Esophagus squamous epithelium (tissue), 5 donors: ENCODE measurements at places on chromosomes 13 and 19.

DNA sequence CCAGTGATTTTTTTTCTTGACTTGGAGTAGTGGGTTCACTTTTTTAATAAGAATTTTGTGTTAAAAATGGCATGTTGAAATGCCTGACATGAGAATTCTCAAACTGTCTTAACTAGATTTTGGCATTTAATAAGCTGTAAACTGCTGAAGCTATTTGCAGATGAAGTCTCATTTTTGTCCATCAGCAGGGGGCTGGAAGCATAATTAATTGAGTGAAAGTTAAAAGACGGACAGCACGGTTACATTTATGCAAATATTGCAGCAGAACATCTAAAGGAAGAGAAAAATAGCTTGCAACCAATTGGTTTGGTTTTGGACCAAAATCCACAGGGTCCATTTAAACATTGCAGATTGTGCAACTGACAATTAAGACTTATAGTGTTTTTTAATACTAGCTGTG lies 837.3 kb upstream of the KLHL1 start:
- DNase-seq, result no peak

DNA sequence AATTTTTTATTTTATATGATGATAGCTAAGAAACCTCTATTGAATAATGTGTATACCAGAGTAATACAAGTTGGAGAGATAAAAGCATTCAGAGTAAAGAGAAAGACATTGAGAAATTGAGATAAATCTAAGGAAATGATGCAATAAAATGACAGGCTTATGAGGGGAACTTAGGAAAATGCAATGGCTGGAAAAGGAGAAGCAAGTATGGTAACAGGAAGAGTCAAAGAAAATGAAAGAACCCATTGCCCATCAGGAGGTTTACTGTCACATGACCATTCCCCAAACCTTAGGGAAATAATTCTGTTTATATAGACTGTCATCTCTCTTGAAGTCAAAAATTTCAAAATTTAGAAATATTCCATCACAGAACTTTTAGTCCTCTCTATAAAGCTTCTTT lies 808.0 kb upstream of the PRR20A start:
- DNase-seq, result no peak

DNA sequence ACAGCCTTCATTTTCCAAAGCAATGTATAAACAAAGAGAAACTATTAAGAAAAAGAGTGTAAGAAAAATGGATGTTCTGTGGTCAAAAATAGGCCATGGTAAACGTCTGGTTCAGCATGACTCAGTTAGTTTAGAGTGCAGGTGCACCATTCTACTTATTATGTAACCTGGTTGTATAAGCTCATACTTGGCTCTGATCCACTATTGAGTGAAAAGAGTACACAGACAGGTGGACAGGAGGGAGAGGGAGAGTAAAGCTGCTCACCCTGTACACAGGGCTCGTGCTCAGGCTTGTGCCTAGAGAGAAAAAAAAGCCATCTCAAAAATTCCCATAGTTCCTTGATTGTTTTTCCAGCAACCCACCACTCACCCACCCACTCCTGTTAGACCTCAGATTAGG lies 85.8 kb upstream of the ZNF91 start:
- DNase-seq, result no peak

- DNase-seq, result no peak
Observed at GRCh38 chr13:51193387-51193786, 28.8 kb upstream of the FAM124A start.

- DNase-seq, result no peak
Observed at GRCh38 chr13:58340895-58341294, 709.4 kb downstream of the PCDH17 start.

DNA sequence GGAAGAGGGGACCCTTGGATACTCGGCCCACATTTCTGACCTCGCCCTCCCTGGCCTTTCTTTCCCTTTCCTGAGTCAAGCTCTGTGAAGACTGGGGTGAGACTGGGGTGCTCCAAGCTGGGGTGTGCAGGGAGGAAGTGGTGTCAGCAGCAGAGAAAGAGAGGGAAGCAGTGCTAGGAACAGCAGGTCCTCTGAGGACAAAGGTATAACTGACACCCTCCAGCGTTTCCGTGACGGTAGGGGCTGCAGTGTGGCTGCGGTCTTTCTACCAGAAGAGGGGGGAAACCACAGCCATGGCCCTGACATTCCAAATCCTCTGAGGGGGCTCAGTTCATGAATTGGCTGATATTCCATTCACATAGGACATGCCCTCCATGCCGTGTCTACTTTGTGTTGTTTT lies 1.1 kb downstream of the KIR3DL2 start:
- no peak for DNase-seq
